ENCODE measurements at places on chromosomes 13 and 19.

DNA sequence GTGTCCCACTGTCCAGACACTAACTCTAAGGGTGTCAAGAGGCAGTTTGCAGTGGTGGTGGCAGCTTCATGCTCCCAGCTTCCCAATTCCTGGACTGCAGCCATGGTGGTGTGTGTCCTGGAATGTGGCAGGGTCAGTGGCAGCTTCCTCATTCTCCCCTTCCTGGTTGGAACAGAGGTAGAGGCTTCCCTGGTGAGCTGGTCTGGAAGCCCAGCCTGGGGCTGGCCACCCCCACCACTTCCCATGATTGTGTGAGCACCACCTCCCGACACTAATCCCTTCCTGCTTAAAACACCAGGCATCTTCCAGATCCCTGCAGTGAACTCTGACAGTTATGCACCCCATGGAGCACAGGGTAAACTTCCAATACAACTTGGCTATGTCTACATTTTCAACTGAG, 134.9 kb downstream of the RAP2A start:
- no peak for DNase-seq

GRCh38 chr19:7191946-7192691, 102.1 kb downstream of the INSR start:
- no peak for DNase-seq

GRCh38 chr13:44884076-44884729, 105.1 kb downstream of the NUFIP1 start:
- DNase-seq: no peak

DNA sequence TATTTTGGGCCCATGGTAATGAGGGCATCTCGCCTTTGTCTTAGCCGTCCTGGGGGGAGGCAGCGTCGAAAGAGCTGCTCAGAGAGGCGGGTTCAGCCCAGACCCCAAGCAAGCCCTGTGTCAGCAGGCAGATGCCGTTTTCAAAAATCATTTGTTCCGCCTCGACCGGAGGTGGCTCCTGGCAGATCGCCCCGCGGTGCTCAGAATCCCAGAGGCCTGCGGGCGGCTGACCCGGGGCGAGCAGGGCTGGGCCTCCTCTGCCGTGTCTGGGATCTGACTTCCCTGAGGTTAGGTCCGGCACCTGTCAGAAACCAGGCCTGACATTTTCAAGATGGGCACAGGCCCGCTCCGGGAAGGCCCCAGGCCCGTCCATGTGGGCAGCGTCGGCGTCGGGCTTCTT, 36.1 kb downstream of the CRTC1 start:
- DNase-seq: no peak

- DNase-seq: no peak
Observed at GRCh38 chr13:75636436-75637180, 478 bp downstream of the LMO7 start.

GRCh38 chr19:13190781-13191540, 40.8 kb downstream of the IER2 start:
- DNase-seq: no peak

- no peak for DNase-seq
Observed at GRCh38 chr19:8146877-8147581, 2.4 kb downstream of the FBN3 start.
